ENCODE measurements at places on chromosomes 1 and 21. TPM values are rescaled to one million over a fixed set of nuclear protein-coding genes. Genes with fewer than 3 reads are reported as not detected.

GRCh38 chr1:23419180-23419579, 5.4 kb downstream of the TCEA3 start:
- no peak overlapping the region for H3K27ac ChIP-seq
- H3K4me3 ChIP-seq, result no peak overlapping the region
- no peak for DNase-seq
- H3K27me3 ChIP-seq, result peaks cover 12% of the 10 kb centered on the region
- no peaks in the 10 kb centered on the region for H3K36me3 ChIP-seq

DNA sequence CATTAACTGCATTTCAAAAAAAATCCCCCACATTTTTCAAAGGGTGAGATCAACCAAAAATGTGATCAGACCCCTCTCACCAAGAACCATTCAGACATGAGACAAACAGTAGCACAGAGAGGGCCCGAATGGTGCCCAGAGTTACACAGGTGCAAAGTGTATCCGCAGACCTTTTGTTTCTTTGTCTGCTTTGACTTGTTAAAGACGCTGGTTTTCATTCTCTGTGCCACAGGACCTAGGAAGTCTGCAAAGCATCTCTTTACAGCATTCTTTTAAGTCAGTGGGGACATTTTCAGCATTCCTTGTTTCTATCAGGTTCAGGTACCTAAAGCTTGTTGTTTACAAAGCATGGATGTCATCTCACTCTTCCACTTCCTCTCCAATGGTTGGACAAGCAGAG, 87.2 kb upstream of the MAP1LC3C start:
- H3K27ac ChIP-seq, result no peak overlapping the region
- DNase-seq, result no peak
- no peaks in the 10 kb centered on the region for H3K4me1 ChIP-seq
- H3K4me3 ChIP-seq, result no peak overlapping the region
- H3K27me3 ChIP-seq, result no peaks in the 10 kb centered on the region

DNA sequence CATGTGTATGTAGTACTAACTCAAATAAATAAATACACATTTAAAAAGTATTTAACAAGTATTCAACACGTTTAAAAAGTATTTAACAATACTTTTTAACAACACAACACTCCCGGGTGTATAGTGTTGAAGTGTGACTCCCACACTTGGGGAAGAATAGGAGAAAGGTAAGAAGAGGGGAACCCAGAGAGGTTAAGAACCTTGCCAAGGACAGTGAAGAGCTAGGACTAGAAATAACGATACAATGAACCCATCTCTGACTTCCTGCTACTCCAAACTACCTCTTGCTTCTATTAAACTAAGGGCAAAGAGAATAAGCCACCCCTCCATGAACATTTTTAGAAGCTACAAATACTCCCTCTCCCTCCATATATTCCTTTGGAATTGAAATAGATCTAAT, 1.7 kb upstream of the GFI1 start:
- peaks cover 88% of the 10 kb centered on the region for H3K27me3 ChIP-seq
- H3K27ac ChIP-seq, result no peak overlapping the region
- peaks cover 5% of the 10 kb centered on the region for H3K4me1 ChIP-seq
- no peak overlapping the region for H3K4me3 ChIP-seq
- no peak for DNase-seq

DNA sequence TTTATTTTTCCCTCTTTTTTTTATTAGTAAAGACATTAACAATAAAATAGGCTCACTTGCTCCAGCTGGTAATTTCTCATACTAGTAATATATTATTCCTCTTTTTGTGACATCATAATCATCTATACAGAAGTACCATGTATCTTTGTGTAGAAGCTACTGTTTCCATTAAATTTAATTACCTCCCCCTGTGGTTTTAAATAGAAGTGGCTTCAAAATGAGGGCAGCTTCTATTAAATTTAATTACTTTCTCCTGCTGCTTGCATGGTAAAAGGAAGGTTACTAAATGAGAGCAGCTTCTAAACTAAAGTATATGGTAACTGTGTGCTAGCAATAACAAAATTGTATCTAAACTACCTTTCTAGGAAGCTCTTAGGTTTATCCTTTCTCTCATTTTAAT, 94.0 kb downstream of the DPYD start:
- no peak for DNase-seq
- H3K27me3 ChIP-seq, result no peaks in the 10 kb centered on the region
- no peaks in the 10 kb centered on the region for H3K36me3 ChIP-seq
- no peaks in the 10 kb centered on the region for H3K4me1 ChIP-seq
- no peak overlapping the region for H3K4me3 ChIP-seq

GRCh38 chr1:10592373-10592772, 117.6 kb downstream of the PEX14 start:
- no peak for DNase-seq
- H3K27me3 ChIP-seq, result no peaks in the 10 kb centered on the region
- H3K4me3 ChIP-seq, result no peak overlapping the region
- peaks cover 42% of the 10 kb centered on the region for H3K4me1 ChIP-seq

DNA sequence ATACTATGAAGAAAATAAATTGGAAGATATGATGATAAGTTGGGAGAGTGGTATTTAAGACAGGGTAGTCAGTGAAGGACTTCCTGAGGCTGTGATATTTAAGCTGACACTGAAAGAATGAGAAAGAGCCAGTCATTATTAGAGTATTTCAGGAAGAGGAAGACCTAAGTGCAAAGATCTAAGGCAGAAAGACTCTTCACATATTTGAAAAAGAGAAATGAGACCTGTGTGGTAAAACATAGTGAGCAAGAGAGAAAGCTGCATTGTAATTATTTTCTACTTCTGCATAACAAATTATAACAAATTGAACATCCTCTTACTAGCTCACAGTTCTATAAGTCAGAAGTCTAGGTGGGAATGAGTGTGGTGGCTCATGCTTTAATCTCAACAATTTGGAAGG, 34.6 kb upstream of the DOCK7 start:
- no peak for DNase-seq
- peaks cover 14% of the 10 kb centered on the region for H3K27me3 ChIP-seq
- H3K4me3 ChIP-seq, result no peak overlapping the region
- H3K27ac ChIP-seq, result no peak overlapping the region
- H3K4me1 ChIP-seq, result peaks cover 38% of the 10 kb centered on the region

- no peak for DNase-seq
- H3K27ac ChIP-seq, result no peak overlapping the region
- H3K4me3 ChIP-seq, result no peak overlapping the region
- peaks cover 21% of the 10 kb centered on the region for H3K36me3 ChIP-seq
These were observed 26.3 kb downstream of the SYDE2 start for GRCh38 chr1:85174503-85174902.

- no peak overlapping the region for H3K27ac ChIP-seq
- no peaks in the 10 kb centered on the region for H3K27me3 ChIP-seq
- no peak overlapping the region for H3K4me3 ChIP-seq
- H3K36me3 ChIP-seq, result no peaks in the 10 kb centered on the region
- DNase-seq, result no peak
These were observed 15.9 kb downstream of the SLC27A3 start for GRCh38 chr1:153790966-153791647.

DNA sequence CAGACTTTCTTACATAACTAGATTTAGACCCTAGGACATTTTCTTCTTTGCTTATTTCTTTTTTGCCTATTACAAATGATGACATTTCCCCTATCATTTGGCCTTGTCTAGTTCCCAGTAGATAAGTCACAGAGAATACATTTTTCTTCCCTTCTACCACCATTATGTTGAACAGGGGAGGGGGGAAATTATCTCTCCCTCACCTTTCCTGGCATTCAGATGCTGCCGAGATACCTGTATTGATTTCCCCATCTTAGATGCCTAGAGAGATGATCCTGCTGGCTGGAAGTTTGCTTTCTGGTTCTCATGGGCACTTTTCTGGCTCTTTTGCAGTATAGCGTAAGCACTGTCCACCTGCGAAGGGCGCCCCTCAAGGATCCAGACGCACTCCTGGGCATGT, 5.7 kb downstream of the IPO9 start:
- H3K27me3 ChIP-seq, result no peaks in the 10 kb centered on the region
- peaks cover 29% of the 10 kb centered on the region for H3K36me3 ChIP-seq
- no peak overlapping the region for H3K27ac ChIP-seq
- peaks cover 33% of the 10 kb centered on the region for H3K4me1 ChIP-seq
- no peak for DNase-seq
- no peak overlapping the region for H3K4me3 ChIP-seq

GRCh38 chr1:13948888-13949391, 249.0 kb downstream of the PRDM2 start:
- no peak overlapping the region for H3K27ac ChIP-seq
- no peaks in the 10 kb centered on the region for H3K36me3 ChIP-seq
- no peak for DNase-seq
- no peaks in the 10 kb centered on the region for H3K4me1 ChIP-seq
- H3K27me3 ChIP-seq, result peaks cover 19% of the 10 kb centered on the region
- no peak overlapping the region for H3K4me3 ChIP-seq

DNA sequence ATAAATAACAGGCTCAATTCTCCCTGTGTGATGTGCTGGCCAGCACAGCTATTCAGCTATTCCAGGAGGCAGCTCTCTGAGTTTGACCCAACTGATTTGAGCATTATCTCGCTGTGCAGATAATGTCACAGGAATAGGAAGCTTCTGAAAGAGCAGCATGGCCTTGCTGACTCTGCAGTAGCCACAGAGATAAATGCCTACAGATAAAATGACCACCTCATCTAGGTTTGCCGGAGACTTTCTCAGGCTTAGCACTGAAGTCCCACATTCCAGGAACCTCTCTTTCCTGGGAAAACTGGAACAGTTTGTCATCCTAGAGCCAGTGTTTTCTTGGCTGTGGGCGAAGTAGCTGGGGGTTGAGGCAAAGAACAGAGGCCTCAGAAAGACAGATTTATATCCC, 98.9 kb downstream of the MRPL39 start:
- no peak overlapping the region for H3K27ac ChIP-seq
- H3K36me3 ChIP-seq, result no peaks in the 10 kb centered on the region
- H3K4me1 ChIP-seq, result no peaks in the 10 kb centered on the region
- DNase-seq, result no peak

DNA sequence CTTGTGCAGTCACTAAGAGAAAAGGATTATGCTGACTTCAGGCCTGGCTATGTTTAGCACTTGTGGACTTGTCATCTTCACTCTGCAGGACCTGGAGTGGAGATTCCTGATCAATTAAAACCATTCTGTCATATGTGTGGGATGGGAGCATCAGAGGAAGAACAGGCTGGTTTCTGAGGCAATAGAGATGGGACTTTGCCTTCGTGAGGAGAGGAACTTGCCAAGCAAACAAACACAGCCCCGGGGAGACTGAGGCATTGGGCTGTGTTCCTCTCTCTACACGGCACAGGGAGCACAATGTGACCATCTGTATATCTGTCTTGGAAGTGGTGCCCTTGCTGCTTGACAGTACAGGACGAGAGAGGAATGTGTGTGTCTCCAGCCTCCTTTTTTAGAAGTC, 23.1 kb downstream of the VASH2 start:
- no peak for DNase-seq
- H3K27ac ChIP-seq, result no peak overlapping the region
- H3K4me3 ChIP-seq, result no peak overlapping the region

DNA sequence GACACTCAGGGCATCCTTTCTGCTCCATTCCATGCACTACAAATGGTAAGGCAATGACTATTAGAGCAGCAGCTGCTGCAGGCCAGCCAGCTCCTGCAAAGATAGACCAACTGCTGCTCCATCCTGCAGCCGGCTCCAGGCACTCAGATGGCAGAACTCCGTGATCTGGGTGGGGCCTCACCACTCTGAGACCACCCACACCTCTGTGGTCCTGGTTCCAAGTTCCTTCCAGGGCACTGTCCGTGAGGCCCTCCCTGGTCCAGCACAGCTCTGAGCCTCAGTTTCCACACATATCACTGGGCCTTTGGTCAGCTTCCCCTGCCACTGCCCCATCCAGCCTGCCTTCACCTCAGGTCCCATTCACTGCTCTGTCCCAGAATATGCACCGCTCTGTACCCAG, 114.7 kb downstream of the DMRTB1 start:
- no peak overlapping the region for H3K27ac ChIP-seq
- peak; percentile 63 for DNase-seq
- no peak overlapping the region for H3K4me3 ChIP-seq

GRCh38 chr1:93701629-93702028, 20.0 kb upstream of the BCAR3 start:
- H3K36me3 ChIP-seq, result no peaks in the 10 kb centered on the region
- peaks cover 6% of the 10 kb centered on the region for H3K4me1 ChIP-seq
- H3K4me3 ChIP-seq, result no peak overlapping the region

GRCh38 chr1:110872745-110873720, at the start of gene CD53:
TSS of gene CD53 (plus strand) at chr1:110873148. CDS start at chr1:110891409, 18,261 bp downstream.
- peaks cover 3% of the 10 kb centered on the region for H3K27me3 ChIP-seq
- H3K27ac ChIP-seq, result no peak within 1 kb of the TSS
- H3K4me1 ChIP-seq, result no peaks in the 10 kb centered on the region
- no peaks in the 10 kb centered on the region for H3K36me3 ChIP-seq

DNA sequence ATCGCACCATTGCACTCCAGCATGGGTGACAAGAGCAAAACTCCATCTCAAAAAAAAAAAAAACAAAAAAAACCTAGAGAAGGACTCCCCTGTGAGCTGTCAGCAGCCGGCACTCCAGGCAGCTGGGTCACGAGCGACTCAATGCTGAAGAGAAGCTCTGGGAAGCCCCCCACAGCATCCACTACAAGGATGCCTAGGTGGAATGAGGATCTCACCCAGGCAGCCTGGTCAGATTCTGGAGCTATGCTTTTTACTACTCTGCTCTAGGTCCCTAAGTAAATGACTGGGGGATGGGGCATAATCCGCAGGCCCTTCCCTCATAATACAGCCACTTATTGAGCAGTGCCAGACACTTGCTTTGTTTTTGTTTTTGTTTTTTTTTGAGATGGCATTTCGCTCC, 6.6 kb downstream of the BMP8B start:
- H3K4me3 ChIP-seq, result no peak overlapping the region
- DNase-seq, result no peak

DNA sequence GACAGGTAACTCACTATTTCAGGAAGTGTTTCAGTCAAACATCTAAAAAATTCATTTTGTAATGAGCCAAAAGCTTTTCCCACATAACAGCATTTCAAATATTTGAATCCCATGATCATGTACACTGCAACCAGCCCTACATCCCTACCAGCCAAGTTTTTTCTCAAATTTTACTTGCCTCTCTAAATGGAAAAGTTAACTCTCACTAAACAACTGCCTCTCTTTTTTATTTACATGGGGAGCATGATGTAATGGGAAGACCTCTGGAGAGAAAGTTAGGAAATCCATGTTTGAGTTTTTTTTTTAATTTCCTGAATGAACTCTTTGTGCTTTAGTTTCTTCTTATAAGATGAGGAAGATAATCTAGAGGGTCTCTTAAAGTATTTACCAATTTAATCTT, 70.5 kb downstream of the TTLL7 start:
- peaks cover 3% of the 10 kb centered on the region for H3K36me3 ChIP-seq
- H3K4me1 ChIP-seq, result peaks cover 6% of the 10 kb centered on the region
- DNase-seq, result no peak
- no peaks in the 10 kb centered on the region for H3K27me3 ChIP-seq
- H3K4me3 ChIP-seq, result no peak overlapping the region

Gene CD84
- total RNA-seq, result not detected

Gene OSCP1
- total RNA-seq, result 15.3 TPM

Gene NUF2
- total RNA-seq, result 7.3 TPM

Gene FMO4
- 2.5 TPM for total RNA-seq

Gene TFF3
- total RNA-seq, result 31.5 TPM

Gene APOBEC4
- total RNA-seq, result not detected

Gene OR2W3
- not detected for total RNA-seq
